Progenitor cell of endocrine pancreas (in vitro differentiated cells): ENCODE measurements at places on chromosomes 5 and 9. TPM values are rescaled to one million over a fixed set of nuclear protein-coding genes. Genes with fewer than 3 reads are reported as not detected.

DNA sequence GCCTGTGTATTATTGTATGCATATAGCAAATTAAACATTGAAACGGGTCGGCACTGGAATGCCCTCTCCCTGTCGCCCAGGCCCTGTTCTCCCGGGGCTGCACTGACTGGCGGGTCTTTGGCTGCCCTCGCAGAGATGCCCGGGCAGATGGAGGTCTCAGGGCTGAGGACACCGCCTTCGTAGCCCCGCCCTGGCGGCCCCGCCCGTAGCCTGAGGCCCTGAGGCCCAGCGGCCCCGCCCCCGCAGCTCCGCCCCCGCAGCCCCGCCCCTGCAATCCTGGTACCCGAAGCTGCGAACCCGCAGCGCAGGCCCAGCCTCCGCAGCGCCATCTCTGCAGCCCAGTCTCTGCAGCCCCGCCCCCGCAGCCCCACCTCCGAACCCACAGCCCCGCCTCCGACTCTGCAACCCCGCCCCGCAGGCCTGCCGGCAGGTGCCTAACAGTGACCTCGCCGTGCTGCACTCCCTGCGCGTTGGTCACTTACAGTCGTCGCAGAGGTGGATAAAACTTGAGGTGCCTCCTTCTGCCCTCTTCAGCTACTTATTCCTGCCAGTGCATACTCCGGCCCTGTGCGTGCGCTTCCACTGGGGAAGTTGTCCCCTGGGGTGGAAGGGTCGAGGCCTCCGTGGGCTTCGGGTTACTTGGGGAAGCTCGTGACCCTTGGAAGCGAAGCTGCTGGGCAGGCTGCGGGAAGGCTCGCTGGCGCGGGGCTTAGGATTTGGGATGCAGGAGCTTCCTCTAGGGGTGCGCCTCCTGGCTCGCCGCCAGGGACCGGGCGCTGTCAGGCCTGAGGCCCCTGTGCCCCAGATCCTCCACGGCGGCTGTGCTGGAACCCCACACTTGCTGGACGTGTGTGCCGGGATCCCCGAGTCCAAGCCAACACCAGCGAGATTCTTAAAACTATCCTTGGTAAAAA lies 72.3 kb downstream of the ICE1 start:
- peaks cover 30% of the 10 kb centered on the region for H3K27me3 ChIP-seq

- no peak for DNase-seq
- peaks cover 8% of the 10 kb centered on the region for H3K27me3 ChIP-seq
- peaks cover 11% of the 10 kb centered on the region for H3K36me3 ChIP-seq
- peaks cover 39% of the 10 kb centered on the region for H3K4me1 ChIP-seq
Observed at GRCh38 chr9:36193023-36193422, 2.3 kb downstream of the CLTA start.

DNA sequence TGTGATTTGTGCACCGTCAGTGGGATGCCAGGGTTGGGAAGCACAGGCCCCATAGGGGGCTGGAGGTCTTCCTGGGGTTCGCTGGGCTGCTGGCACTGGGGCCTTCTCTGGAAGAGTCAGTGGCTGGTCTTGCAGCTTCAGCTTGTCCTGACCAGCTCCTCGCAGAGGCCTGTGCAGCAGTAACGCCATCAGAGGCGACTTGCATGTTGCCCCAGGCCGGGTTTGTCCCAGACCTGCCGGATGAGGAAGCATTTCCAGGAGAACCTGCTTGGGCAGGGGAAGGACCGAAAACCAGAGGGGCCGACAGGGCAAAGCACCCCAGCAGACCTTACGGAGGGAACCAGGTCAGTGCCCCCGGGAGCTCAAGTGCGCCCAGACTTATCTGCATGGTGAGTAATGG lies 54.7 kb upstream of the IRX2 start:
- H3K4me3 ChIP-seq = no peak overlapping the region
- H3K36me3 ChIP-seq = no peaks in the 10 kb centered on the region
- H3K4me1 ChIP-seq = no peaks in the 10 kb centered on the region
- H3K27me3 ChIP-seq = peaks cover 94% of the 10 kb centered on the region
- no peak overlapping the region for H3K27ac ChIP-seq

DNA sequence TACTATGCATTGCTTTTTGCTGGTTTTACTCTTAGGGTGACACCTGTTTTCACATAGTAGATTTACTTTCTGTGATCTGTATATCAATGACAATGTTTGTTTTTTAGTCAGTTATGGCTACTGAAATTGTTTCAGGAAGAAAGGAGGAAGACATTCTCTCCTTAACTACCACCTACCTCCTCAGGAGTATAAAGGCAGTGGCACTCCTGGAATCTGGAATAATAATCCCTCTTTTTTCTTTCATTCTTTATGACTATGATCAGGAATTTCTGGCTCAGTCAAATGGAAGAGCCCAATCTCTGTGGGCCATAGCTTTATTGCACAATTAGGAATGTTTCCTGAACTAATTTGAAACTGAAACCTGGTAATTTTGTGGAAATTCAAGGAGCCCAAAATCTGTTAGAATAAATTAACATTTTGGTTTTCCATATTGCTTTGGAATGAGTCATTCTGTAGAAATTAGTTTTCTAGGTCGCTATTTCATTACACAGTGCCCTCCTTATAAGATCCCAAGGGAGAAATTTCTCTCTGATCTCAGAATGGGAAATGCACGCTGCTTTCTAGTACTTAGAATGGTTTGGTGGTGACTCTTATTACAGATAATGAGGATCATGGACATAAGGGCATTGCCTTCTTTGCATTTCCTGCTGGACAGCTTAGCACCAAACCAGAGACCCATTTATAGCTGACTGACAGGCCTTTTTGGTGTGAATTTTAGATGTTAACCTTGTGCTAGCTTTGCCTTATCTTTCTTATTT lies 95.3 kb upstream of the VLDLR start:
- H3K27me3 ChIP-seq = no peaks in the 10 kb centered on the region
- H3K36me3 ChIP-seq = no peaks in the 10 kb centered on the region
- H3K27ac ChIP-seq = no peak overlapping the region

DNA sequence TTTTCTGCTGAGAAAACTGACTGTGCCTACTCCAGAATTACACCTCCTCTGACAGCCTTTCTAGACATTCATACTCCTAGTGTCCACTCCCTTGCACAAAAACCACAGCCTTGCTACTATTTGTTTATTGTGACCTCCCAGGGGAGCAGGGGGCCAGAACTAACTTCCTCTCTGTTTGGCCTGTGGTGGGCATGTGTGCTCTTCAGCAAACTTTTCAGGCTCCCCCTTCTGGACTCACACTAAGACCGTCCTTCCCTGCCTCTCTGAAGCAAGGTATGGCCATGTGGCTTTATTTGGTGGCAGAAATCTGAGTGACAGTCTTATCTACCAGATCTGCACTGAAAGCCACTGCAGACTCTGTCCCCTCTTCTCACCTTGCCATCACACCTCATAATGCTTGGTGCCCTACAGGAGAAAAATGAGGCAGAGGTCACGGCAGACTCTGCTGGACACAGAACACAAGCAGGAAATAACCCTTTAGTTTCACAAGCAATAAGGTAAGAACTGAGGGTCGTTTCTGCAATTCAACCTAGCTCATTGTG lies 28.2 kb downstream of the LIFR start:
- no peak for DNase-seq
- no peak overlapping the region for H3K27ac ChIP-seq
- no peaks in the 10 kb centered on the region for H3K27me3 ChIP-seq
- H3K36me3 ChIP-seq = peaks cover 10% of the 10 kb centered on the region
- no peak overlapping the region for H3K4me3 ChIP-seq

Gene TRAF1
- 6.7 TPM in 2 replicates for total RNA-seq
